ENCODE measurements at places on chromosomes 1 and 21. TPM values are rescaled to one million over a fixed set of nuclear protein-coding genes. Genes with fewer than 3 reads are reported as not detected.

CD84 gene
- total RNA-seq = not detected

DNA sequence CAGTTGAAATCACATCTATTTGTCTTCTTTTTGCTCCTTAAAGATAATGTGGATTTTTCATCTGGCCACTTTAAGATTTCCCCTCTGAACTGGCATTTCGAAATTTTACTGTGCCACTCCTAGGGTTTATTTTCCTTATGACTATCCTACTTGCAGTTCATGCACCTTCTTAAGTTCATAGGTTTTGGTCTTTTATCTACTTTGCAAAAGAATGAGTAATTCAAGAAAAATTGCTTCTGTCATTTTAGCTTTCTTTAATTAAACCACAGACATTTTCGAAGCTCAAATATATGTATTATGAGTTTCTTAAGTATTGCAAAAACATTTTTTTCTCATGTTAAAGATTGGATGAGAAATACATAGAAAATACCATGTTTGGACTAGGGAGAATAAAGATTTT is 1244.8 kb upstream of the TMPRSS15 start:
- H3K4me1 ChIP-seq = no peaks in the 10 kb centered on the region
- no peaks in the 10 kb centered on the region for H3K27me3 ChIP-seq
- H3K36me3 ChIP-seq = no peaks in the 10 kb centered on the region
- no peak overlapping the region for H3K4me3 ChIP-seq

- no peaks in the 10 kb centered on the region for H3K36me3 ChIP-seq
- peaks cover 36% of the 10 kb centered on the region for H3K27me3 ChIP-seq
- DNase-seq = no peak
- no peak overlapping the region for H3K4me3 ChIP-seq
- no peaks in the 10 kb centered on the region for H3K4me1 ChIP-seq
These were observed 139.5 kb downstream of the GLIS1 start for GRCh38 chr1:53599481-53599880.

DNA sequence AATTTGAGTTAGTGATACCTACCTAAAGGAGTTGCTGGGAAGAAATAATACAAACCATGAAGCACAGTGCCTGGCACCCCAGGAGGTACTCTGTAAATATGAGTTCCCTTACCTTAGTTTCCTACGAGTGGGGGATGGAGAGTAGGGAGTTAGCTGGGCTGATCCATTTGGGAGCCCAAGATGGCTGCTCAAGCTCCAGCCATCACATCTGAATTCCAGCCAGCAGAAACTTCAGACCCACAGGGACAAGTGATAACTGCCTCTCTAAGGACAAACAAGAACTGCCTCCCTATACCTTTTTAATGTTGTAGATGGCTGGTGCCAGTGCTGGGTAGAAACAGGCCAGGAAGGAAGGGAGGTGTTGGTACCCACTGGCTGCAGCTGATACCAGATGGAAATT is 22.7 kb downstream of the HTR6 start:
- H3K4me3 ChIP-seq = no peak overlapping the region
- DNase-seq = no peak
- H3K27me3 ChIP-seq = no peaks in the 10 kb centered on the region
- no peaks in the 10 kb centered on the region for H3K36me3 ChIP-seq
- no peaks in the 10 kb centered on the region for H3K4me1 ChIP-seq
- no peak overlapping the region for H3K27ac ChIP-seq

DNA sequence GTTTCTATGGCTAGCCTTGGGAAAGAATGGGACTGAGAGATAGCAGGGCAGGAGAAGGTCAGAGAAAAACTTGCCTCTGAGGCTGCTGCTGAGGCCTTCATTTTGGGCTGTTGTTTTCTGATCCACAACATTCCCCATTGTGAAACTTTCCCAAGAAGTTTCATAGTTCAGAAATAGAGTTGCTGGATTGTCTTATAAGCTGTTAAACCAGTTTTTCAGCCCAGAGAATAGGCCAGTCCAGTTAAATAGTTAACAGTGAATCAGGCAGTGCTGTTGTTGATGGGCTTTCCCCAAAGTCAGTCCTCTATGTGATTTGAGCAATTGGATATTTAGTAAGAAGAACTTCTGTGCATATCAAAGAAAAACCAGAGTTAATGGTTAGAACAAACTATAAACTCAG is 77.0 kb downstream of the C21orf91 start:
- peaks cover 8% of the 10 kb centered on the region for H3K36me3 ChIP-seq
- no peaks in the 10 kb centered on the region for H3K27me3 ChIP-seq
- H3K27ac ChIP-seq = peak overlapping the region; percentile 74
- DNase-seq = peak; percentile 11
- H3K4me1 ChIP-seq = peaks cover 23% of the 10 kb centered on the region
